ENCODE measurements at places on chromosomes 16 and 17.

- no peak for DNase-seq
These were observed 22.8 kb upstream of the MTSS2 start for GRCh38 chr16:70708366-70709246.

DNA sequence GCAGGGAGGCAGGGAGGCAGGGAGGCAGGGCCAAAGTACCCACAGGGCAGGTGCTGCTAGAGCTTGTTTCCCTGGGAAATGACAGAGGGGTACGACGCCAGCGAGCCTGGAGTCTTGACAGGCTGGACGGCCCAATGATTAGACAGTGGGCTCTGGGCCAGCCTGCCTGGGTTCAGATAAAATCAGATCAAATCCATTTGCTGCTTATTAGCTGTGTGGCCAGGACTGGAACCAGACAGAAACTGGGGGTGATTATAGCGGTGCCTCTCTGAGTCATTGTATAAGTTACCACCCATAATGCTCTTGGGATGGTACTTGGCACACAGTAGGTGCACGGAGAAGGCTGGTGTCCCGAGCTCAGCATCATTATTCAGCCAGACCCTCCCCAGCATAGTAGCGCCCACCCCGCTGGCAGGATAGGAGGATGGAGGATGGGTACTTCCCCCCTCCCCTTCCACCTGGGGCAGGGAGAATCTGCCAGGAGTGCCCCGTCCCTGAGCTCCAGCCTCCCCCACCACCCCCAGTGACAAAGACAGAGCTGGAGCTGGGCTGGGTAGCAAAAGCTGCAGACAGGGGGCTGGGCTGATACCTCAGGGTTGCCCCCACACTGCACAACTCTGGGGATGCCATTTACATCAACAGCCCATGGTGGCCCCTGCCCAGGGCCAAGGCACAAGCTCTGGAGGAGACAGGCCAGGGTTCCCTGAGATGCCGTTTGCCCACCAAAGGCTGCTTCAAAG, 77.6 kb upstream of the TNRC6C start:
- DNase-seq = no peak

DNA sequence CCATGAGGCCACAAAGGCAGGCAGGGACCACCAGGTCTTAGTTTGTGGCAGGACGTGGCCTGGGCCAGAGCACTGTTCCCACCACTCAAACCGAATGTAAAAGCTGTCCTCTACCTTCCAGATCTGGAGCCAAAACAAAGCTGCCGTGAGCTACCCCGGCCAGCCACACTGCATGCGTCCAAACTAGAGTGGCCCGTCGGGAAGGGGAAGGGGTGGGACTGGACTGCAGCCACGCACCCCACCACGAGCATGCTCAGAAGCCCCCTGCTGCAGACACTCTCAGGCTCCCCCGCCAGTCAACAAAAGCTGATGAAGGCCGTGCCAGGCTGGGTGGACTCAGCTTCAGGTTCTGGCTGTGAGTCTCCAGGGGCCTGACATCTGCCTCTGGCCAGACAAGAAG, 15.2 kb downstream of the SLC13A5 start:
- no peak for DNase-seq

- no peak for DNase-seq
These were observed 14.7 kb upstream of the XYLT2 start for GRCh38 chr17:50331085-50331791.

- no peak for DNase-seq
These were observed 2.0 kb downstream of the SLC13A5 start for GRCh38 chr17:6711081-6711674.

GRCh38 chr17:4540224-4540651, 14.9 kb downstream of the MYBBP1A start:
- DNase-seq = no peak

DNA sequence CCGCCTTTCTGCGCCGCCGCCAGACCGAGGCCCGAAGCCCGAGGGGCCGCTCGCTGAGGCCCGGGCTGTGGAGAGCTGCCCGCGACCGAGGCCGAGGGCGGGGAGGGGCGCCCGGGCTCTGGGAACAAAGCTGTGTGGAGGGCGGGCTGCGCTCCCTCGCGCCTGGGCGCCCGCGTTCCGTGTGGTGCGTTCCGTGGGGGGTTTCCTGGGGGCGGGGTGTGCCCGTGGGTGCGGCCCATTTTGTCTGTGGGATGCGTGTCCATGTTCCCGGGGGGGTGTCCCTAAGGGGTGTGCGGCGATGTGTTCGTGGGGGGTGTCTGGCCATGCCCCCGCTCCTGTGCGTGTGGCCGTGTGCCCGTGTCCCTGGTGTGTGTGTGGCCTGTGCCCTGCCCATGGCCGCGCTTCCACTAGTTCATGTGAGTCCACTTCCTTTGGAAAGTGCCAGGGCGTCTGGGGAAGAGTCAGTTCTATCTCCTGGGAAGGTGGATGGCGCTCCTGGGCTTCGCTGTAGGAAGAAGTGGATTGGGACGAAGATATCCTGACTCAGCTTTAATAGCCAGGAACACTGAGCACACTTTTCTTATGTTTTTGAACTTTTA, 520 bp downstream of the JPT2 start:
- peak; percentile 34 for DNase-seq

DNA sequence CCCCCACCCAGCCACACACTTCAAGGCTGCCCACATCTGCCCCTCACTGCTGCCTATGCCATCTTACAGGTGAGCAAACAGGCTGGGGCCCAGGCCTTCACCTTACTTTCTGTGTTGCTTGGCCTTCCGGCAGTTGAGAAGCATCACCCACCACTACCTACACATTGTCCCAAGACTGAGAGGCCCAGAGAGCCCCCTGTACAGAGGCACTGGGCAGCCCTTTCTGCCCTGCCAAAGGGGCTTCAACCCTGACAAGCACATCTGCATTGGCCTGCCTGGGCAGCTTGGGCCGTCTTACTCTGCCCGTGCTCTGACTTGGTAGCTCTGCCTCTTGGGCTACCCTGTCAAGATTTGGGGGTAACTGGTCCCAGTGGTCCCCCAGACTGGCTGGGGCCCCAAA, 1.2 kb downstream of the MIEF2 start:
- DNase-seq = no peak

- no peak for DNase-seq
These were observed 19.3 kb downstream of the HSF5 start for GRCh38 chr17:58468944-58469343.

- DNase-seq = no peak
These were observed 32.1 kb downstream of the ASPA start for GRCh38 chr17:3507869-3508268.

- DNase-seq = no peak
These were observed 10.8 kb downstream of the UNKL start for GRCh38 chr16:1403733-1404132.

DNA sequence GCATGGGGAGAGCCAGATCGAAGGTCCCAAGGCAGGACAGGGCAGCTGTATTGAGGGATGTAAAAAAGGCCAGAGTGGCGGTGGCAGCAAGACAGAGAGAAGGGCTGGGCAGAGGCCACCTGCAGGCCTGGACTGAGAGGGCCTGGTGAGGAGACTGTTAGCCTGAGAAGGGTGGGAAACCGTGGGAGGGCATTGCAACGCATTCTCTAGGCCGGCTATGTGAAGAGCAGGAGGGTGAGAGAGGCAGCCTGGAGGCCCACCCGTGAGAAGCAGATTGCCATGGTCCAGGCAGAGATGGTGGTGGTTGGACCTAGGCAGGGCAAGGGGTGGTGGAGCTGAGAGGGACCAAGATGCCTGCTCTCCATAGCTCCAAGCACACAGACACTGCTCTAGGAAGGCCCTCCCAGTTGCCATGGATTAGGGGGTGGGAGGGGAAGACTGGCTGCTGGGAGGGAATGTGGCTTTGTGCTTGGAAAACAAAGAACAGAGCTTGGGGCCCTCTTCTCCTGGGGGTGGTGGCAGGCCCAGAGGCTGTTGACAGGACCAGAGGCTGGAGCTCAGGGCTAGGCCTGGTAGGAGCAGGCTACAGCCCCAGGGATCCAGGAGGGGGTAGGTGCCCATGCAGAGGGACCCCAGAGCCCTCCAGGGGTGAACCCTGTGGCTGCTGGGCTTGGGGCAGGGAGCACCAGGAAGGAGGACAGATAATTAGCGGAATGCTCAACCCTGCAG, 12.4 kb upstream of the TCAP start:
- DNase-seq = no peak

GRCh38 chr17:45867702-45868101, 23.0 kb downstream of the SPPL2C start:
- no peak for DNase-seq

DNA sequence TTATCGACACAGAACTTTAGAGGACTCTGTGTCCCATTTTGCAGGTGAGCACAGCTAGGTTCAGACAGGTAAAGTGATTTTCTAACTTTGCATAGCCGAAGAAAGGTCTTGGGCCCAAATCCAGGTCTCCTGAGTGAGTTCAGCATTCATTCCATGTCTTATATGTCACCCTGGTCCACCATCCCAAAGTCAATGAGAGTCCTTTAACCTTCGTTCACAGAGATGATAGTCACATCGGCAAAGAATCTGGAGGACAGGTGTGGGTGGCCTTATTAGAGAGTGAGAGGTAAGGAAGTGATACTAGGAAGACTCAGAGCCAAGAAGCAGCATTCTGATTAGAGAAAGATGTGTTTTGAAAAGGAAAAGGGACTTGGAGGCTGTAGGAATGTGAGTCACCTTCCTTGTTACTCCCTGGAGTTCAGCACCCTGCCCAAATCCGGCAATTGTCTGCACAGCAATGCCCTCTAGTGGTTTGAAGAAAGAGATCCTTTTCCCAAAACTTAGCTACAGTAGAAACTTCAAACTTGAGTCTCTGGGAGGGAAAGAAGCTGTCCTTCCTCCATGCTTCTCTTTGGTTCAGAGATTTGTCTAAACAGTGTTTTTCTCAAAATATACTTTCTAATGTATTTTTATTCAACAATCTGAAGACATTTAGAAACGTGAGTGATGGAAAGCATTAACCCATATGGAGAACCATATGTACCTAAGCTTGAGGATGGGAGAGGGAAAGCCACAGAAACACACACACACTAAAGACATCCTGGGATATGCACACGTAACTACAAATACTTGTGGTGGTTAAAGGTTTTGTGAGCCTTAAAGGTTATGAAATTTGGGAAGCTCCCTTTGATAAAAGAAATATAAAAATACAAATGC, 96.4 kb upstream of the SHISA6 start:
- DNase-seq = no peak

- DNase-seq = no peak
These were observed 383.2 kb upstream of the CCL2 start for GRCh38 chr17:33871720-33872540.

DNA sequence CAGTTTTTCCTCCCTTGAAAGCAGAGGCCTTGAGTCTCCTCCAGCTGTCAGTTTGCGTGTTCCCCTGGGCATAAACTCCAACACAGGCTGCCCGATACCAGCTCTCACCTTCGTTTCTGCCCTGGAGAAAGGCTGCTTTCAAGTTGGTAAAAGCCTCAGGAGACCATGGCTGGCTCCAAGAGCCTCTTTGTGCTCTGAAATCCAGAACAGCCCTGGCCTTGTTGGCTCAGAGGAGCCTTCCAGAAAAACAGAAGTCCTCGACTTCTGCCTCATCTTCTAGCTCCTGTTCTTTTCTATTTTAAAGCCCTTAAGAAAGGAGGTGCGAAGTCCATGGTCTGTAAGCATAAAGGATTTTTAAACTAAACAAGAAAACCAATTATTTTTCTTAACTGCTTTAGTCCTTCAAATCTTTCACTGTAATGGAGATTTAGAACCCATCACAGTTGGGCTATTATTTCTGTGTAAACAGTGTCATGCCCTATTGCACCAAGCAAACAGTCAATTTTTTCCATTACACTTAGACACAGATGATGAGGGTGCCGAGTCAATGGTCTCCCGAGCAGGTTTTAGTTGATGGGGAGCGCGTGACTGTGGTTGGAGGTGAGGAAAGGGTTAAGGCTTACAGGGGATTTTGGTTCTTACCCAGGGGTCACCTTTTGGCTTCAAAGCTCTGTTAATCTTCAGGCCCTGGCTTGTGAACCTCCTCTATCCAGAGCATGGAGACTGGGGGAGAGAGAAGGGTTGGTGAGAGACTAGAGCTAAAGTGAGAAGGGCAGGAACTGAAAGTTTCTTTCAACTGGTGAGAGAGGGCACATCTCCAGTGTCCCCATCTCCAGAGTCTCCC, 212.8 kb downstream of the MSI2 start:
- DNase-seq = no peak

- DNase-seq = no peak
These were observed 245.0 kb downstream of the CPPED1 start for GRCh38 chr16:12558641-12559040.

DNA sequence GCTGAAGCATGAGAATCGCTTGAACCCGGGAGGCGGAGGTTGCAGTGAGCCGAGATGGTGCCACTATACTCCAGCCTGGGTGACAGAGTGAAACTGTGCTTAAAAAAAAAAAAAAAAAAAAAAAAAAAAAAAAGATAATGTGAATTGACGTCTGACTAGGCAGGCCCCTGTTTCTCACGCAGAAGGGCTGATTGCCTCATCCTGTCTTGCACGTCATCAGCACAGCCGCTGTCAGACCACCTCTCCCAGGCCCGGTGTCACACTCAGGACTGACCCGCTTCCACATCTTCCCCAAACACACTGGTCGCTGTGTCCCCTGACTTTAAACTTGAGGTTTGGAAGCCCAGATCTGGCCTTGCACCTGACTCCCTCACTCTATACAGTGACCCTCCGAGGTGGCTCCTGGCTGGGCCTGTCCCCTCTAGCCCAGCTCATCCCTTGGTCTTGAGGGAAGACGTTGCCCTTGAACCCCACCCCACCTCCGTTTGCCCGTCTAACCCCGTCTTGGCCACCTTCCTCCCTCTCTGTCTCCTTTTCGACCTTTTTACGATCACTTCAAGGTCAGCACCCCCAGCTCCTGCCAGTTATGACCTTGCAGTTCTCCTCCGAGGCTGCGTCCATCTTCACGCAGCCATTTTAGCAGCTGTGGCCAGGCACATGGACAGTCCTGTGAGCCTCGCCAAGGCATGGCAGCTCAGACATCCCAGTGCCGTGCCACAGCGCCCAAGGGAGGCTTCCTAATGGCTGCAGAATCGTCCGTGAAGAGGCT, 149.9 kb upstream of the PLCG2 start:
- DNase-seq = peak; percentile 16

DNA sequence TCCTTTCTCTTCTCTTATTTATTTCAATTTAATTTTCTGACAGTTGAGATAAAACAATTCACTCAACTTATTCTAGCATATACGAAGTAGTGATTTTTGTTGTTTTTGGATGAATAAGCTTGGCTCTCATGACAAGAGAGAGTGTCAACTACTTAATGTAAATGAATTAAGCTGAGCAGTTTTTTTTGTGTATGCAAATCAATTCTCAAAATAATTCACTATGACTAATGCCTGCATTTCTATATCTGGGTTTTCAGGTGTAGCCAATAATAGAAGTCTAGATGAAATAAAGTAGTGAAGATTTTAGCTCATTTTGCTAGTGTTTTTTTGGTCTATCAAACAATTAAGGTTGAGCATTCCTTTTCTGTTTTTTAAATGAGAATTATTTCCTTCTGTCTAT, 1354.0 kb downstream of the CDH8 start:
- DNase-seq = no peak

All from CD4-positive, alpha-beta T cell treated with Interferon gamma for 1 hour (primary cell).